Stimulated activated CD4-positive, alpha-beta T cell treated with anti-CD3 and anti-CD28 coated beads, Interleukin-4, amount 100 ng/mL, for 4 hours (primary cell): ENCODE measurements at places on chromosomes 6 and 20.

DNA sequence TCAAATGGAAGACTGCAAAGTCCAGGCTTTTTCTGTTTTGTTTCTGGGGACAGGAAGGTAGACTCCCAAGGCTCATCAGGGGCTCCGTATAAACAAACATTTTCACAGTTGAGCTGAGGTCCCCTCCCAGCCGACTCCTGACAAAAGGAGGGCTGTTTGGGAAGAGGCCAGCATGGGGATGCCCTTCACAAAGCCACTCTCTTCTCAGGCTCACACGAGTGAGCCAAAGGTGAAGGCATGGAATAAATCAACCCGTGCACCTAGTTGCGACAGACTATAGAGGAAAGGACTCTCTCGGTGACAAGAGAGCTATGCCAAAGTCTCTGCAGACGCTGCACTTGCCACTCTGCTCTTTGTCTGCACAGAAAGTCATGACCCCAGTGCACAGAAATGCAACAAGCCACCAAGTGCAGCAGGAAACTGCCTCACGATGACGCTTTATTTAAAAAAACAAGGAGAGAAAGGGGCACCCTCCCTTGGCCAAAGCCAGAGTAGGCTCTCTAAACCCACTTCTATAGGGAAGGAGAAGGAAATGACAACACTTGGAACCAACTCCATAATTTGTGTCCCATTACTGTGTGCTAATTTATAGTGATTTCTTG lies 21.0 kb downstream of the JAG1 start:
- DNase-seq: no peak

DNA sequence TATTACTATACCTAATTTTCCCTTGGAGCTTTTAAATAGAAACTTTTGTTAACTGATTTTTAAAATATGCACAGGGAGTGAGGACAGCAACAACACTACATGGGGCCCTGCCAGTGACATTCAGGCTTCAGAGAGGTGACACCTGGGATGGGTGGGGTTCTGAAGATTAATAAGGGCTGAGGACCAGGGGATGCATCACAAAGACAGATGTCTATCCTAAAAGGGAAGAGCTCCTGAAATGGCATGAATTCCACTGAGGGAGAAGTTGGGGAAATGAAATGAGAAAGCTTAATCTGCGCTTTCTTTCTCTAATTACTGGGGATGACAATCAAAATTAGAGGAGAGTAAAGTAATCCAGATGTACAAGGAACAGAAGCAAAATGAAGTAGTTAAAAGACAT lies 162.8 kb downstream of the BTBD9 start:
- DNase-seq: no peak

- no peak for DNase-seq
These were observed 36.6 kb downstream of the NUDT3 start for GRCh38 chr6:34355889-34356288.

- peak; percentile 8 for DNase-seq
These were observed 255.5 kb downstream of the CDC5L start for GRCh38 chr6:44642870-44643522.

- no peak for DNase-seq
These were observed 717.8 kb downstream of the EPM2A start for GRCh38 chr6:145017516-145017915.
